ENCODE measurements at places on chromosomes 3 and 15.

- no peak for DNase-seq
These were observed 331.5 kb upstream of the RARB start for GRCh38 chr3:25096536-25096935.

GRCh38 chr3:150727653-150728502, 24.2 kb upstream of the ERICH6 start:
- no peak for DNase-seq

- DNase-seq = no peak
These were observed 58.4 kb upstream of the ABHD17C start for GRCh38 chr15:80636675-80637074.

DNA sequence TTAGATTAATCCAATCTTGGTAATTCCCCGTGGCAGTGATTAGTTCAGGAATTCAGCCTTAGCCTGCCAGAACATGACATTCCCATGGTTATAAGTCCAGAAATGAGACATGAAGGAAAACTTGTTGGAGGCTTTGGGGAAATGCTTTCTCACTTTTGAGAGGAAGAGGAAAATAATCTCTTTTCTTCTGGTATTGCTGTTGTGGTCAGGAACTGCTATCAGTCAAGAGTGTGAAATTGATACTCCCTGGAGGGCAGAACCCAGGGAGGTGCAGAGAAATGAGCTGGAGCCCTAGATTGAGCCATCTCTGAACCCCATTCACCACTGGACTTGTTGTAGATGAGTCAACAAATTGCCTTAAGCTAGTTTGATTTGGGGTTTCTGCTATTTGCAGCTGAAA, 38.6 kb upstream of the APH1B start:
- DNase-seq = no peak

DNA sequence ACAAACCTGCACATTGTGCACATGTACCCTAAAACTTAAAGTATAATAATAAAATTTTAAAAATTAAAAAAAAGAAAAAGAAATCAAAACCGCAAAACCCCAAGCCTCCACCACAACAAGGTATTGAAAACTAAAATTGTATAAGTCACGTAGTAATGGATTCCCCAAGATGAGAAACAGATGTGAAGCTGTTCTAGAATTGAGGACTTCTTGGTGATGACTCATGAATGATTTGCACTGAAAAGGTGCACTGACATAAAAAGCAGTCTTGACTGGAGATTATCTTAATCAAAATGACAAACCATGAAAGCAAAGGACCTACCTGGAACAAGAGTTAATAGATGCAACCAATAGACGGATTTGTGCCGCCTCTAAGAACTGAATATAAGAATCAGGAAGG, 225.8 kb downstream of the MYRIP start:
- no peak for DNase-seq

DNA sequence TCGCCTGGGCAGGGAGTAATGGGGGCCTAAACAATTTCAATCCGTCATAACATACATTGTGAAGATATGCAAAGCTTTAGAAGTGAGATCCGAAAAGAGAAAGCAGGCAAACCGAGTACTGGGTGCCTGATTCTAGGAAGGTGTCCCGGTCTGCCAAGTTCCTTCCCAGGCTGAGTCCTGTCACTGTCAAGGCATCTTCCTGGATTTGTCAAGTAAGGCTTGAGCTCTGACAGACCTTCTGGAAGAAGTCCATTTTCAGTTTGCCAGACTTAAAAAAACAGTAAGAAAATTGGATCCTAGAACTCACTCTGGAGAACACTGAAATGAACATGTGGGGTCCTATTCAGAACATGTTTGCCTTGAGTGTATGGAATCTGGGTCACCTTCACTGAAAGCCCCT, 253.9 kb downstream of the RORA start:
- DNase-seq = no peak

GRCh38 chr3:113698956-113699355, 2.5 kb upstream of the USF3 start:
- no peak for DNase-seq

- DNase-seq = no peak
These were observed 21.2 kb downstream of the RBP1 start for GRCh38 chr3:139518306-139518705.

- DNase-seq = no peak
These were observed 220.5 kb downstream of the OPA1 start for GRCh38 chr3:193813501-193813830.

DNA sequence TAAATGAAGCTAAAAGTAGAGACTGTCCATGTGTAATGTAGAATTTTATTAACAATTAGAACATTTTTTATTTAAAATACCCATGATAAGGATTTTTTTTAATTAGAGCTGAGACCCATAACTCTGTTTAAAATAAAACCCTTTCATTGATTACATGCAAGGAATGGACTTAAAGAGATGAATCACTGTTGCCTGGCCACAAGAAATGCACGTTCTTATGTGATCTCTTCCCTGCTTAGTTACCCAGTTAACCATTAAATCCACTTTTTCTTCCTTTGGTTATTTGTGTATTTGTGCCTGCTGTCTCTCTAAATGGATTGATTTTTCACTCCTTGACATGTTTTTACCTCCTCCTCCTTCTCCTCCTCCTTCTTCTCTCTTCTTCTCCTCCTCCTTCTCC, 83.3 kb upstream of the SLITRK3 start:
- DNase-seq = no peak

DNA sequence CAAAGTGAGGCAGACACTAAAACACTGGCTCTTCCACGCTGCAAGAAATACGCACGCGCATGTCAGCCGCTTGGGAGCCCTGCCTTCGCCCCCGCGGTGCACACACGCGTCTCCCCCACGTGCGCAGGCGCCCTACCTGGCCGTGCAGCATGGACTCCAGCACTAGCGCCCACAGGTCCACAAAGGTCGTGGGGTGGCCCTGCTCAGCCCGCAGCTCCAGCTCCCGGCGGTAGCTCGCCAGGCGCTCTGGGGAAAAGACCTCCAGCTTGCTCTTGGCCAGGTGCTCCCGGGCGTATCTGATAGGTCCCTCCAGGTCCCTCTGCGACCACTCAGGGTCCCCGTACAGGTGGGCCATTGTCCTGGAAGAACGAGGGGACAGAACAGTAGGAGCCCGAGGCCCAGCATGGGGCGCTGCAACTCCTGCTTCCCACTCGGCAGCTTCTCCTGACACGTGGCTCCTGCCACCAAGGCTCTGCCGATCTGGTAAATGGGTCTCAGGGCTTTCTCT, 14.9 kb downstream of the PLA2G4D start:
- no peak for DNase-seq

DNA sequence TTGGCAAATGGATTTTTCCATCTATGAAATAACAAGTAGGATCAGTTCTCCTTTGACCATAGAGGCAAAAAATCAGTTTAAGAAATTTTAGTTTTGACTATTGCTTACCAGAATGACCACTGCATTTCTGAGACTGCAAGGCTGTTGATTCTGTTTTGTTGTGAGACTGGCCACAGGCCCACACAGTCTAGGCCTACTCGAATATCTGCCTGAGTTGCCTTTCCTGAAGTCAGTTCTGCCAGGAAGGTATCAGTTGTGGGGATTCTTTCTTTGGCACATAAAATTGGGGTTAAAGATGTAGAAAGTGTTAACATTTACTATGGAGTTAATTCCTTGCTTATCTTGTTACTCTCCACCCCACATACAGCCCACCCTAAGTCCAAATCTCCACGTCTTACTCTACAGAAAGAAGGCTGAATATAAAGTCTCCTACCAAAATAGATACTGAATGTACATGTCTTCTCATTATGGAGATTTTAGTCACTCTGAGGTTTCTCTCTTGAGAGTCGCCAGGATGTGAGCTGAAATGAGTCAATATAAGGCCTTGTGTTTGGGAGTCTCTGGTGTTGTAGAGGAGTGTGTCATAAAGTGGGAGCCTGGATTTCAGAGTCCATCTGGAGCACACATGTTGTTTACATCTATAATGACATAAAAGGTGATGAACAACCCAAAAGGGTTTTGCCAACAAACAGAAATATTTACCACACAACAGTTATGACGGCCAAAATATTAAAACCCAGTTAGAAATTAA, 45.0 kb upstream of the WWTR1 start:
- no peak for DNase-seq

DNA sequence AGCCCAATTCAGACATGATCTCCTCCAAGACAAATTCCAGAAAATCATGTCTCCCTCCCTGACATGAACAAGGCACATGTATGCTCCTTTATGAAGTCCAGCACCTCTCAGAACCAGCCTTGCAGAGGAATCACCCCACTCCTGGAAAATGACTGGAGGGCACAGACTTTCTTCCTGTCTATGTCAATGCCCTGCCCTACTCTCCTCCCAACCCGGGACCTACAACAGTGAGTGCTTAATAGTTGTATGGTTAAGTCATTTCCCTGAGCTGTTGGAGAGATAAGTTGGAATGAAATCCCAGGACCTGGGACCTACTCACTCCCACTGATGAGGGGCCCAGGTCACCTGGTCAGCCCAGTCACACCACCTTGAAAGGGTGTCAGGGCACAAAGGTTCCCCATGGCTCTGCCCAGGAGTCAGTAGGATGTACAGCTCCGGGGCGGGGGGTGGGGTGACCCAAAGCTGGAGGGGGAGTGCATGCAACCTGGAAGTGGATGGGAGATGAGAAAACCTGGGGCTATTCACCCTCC, 80.1 kb upstream of the HERC1 start:
- DNase-seq = no peak

GRCh38 chr15:92807971-92808571, 92.1 kb upstream of the CHD2 start:
- DNase-seq = no peak

GRCh38 chr15:28927043-28927442, 41.3 kb downstream of the APBA2 start:
- no peak for DNase-seq

- DNase-seq = no peak
These were observed 1505.7 kb upstream of the CADM2 start for GRCh38 chr3:83453056-83453455.

DNA sequence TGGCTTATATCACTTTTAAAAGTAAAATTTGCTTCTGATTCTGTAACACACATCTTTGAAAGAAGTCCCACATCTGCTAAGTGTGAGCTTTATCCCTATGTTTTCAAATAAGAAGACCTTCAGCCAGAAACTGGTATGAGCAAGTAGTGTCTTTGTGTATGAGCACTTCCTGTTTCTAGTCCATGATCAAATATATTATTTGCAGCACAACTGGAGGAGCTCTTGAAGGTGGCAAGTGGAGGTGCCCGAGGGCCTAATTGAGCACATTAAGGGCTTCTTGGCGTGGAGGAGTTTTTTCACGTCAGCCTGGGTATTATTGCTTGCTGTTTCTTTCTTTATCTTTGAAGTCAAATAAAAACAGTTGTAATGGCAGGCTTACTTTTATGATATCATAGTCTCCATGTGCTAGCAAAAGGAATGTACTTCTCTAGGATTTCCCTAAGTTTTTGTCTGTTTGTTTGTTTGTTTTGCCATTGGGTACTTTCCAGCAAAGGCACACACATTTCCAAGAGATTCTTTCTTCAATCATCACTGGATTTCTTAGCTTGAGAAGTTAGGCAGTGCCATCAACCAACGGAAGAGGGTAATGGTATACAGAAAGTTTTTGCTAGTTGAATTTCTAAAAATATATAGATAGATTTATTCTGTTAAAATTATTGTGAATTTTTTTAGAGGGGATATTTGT, 68.1 kb downstream of the MEIS2 start:
- DNase-seq = peak; percentile 4

DNA sequence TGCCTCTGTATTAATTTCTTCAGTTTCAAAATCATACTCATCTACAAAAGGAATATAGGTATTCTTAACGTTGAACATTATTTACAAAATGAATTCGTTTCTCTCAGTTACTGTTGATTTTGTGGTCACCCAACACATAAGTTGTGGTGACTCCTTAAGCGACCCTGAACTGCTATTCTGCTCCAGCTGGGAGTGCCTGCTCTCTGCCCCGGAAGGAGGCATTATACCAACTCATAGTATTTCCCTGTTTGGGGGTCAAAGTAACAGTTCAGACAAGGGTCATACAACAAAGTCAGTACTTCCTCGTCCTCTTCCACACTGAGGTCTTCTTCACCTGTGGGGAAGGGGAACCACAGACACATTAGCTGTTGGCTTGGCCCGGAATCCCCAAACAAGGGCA, 75.7 kb upstream of the FAM3D start:
- no peak for DNase-seq

DNA sequence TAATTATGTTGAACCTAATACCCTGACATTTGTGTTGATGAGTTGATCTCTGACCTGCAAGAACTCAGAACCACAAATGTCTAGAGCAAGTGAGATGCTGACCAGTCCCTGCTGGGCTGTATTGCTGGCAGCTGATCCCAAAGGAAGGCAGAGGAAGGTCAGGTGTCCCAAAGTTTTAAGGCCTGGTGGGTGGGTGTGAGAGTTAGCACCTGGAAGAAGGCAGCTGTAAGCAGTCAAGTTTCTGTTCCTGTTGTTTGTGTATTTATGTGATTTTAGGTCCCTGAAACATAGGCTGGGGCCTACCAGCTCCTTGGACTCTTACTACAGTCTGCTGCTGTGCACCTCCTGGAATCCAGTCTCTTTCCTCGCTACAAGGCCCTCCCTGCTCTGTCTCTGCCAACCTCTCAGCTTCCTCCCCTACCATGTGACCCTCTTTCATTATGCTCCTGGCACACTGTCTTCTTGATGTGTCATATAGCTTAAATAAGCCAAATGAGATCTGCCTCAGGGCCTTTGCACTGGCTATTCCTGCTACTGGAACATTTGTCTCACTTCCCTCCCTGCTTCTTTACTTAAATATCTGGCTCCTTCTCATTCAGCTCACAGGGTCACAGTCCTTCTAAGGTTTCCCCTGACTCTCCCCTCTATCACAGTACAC, 31.0 kb upstream of the ATOSA start:
- no peak for DNase-seq

GRCh38 chr15:51768018-51768417, 16.6 kb downstream of the TMOD2 start:
- no peak for DNase-seq

DNA sequence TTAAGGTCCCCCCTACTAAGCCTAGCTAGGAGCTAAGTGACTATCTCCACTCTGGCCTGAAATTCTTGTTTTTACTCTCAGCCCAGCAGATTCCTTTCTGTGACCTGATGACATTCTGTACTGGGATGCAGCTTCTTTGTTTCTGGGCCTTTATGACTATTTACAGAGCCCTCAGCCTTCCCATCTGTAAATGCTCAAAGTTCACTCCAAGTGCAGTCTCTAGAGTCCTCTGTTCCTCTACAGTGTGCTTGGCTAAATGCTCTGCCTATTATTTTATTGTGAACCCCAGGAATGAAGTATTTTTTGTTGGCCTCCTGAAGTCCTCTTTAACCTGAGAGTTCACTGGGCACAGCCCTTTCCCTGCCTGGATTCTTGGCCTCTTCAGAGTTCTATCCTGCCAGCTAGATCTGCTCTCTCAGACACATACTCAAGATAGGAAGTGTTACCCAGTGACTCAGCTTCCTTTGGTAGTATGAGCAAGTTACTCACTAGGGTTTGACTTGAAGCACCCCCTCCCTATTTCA, 278.1 kb upstream of the P2RY1 start:
- no peak for DNase-seq

DNA sequence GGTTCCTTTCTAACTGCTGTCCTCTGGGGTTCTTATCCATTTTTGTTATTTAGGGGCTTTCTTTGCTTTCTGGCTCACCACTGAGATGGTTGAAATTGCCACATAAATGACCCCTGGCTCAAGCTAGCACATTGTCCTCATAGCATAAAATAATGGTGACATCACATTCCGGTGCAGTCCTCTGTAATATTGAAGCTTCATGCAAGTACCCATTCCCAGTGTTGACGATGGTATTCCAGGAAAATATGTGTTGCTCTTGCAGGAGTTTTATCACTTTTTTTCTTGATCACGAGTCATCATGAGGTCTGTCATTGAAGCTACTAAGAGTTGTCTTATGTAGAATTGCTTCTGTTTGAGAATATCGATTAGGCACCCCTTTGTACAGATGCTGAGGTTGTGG, 56.1 kb downstream of the CRTC3 start:
- peak; percentile 7 for DNase-seq
